ENCODE measurements at places on chromosomes 5 and 9.

- DNase-seq, result no peak
Measured at GRCh38 chr5:179920175-179920574, 12.5 kb upstream of the TBC1D9B start.

DNA sequence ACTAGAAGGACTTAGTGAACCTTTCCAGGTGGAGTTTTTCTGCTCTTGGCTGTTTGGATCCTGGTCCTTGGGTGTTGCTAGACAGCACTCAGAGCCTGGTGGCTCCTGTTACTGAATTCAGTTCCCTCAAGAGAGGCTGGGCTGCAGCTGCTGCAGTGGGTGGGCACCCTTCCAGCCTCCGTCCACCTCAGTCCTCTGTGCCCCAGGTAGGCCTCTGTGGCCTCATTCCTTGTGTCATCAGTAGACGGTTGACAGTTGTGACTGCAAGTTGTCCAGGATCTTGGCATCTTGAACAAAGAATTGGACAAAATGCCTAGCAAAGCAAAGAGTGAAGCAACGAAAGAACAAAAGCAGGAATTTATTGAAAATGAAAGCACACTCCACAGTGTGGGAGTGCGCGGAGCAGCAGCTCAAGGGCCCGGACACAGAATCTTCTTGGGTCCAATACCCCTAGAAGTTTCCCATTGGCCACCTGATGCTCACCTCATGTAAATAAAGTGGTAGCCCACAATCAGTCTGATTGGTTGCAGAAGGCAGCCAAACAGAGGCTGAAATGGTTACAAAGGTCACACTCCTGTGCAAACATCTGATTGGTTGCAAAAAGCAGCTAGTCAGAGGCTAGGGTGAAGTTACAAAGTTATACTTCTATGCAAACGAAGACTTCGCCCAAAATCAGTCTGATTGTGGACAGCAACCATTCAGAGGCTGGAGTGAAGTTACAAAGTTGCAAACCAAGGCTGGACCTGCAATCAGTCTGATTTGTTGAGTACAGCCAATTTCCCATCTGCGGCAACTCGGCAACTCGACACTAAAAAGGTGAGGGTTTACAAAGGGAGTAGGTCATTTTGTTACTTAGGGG is 40.1 kb downstream of the F2R start:
- DNase-seq, result no peak

GRCh38 chr5:141199359-141200235 is at the start of gene PCDHB11:
TSS of gene PCDHB11 (plus strand) at chr5:141199627. CDS start at chr5:141199775, 148 bp downstream.
- DNase-seq, result no peak

- DNase-seq, result no peak
Measured at GRCh38 chr5:320524-321229, 837 bp upstream of the AHRR start.

DNA sequence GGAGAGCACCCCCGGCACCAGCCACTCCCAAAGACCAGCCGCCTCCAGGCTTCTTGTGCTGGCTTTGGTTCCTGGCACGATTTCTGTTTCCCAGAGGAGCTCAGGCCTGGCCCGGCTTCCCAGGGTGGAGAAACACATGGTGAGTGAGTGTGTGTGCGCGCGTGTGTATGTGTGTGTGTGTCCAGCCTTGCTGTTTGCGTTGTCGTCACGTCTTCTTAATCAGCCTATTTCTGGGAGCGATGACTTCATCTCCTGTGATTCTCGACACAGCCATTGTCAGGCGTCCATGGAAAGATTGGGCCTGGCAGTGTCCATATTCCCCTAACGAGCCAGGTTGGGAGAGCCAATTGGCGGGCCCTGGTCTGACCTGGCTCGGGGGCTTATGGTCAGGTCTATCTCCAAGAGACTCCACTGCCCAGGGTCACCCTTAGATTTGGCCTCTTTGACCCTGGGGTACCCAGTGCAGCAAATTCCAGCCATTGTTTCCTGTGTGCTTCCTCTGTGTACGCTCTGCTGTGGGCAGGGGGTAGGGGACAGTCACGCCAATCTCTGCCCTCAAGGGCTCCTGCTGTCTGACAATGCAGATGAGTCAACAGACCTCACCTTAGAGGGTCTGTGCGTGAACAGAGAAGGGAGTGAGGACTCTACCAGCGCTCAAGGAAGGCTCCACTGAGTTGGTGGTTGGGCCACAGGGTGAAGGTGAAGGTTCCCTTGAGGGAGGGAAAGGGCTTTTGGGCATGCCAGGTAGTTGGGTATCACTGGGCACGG is 73.8 kb downstream of the DAB2IP start:
- DNase-seq, result no peak

GRCh38 chr9:99356512-99356971 is 134.5 kb downstream of the SEC61B start:
- no peak for DNase-seq

All from NCI-H1092 (cell line).